Glomerular endothelial cell (primary cell): ENCODE measurements at places on chromosomes 4 and X. TPM values are rescaled to one million over a fixed set of nuclear protein-coding genes. Genes with fewer than 3 reads are reported as not detected.

The ADGRG2 gene
- not detected in 2 replicates for total RNA-seq

The FATE1 gene
- total RNA-seq, result 0.41 TPM in 1 of 2 replicates, not detected in the other

The S100P gene
- not detected in 2 replicates for total RNA-seq

The BEX2 gene
- total RNA-seq, result 1.3 and 1.8 TPM in 2 replicates

The CYLC1 gene
- total RNA-seq, result not detected in 2 replicates
